Gastrocnemius medialis (tissue), 4 donors: ENCODE measurements at places on chromosomes 1 and 21. TPM values are rescaled to one million over a fixed set of nuclear protein-coding genes. Genes with fewer than 3 reads are reported as not detected.
A peak's percentile ranks its signal among the peaks of the same experiment; 100 is the strongest.

Gene ALX3
- total RNA-seq: not detected

Gene PCAT6
- total RNA-seq: not detected

Gene ZNF697
- 1.4 TPM for total RNA-seq

DNA sequence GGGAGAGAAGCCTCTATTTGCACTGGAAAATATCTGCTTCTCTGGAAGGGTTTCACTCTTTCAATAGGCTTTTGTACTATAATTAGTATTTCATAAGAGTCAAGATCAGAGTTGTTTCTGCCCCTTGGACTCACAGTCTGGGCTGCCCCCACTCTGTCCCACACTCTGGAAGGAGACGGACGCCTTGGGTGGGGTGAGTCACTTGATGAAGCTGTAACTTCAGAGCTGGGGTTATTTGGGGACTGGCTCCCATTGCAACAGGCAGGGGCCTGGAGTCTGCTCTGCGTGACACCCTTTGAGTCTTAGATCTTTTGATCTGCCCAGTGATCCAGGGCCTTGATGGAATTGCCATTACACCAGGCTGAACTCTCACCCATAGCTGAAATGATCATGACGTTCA lies 4.0 kb upstream of the KCNA10 start:
- H3K36me3 ChIP-seq: no peaks in the 10 kb centered on the region
- H3K4me1 ChIP-seq: peaks cover 8% of the 10 kb centered on the region
- H3K27ac ChIP-seq: no peak overlapping the region
- no peak overlapping the region for H3K4me3 ChIP-seq
- DNase-seq: peak; percentile 30

- H3K27me3 ChIP-seq: no peaks in the 10 kb centered on the region
- H3K4me3 ChIP-seq: no peak overlapping the region
- H3K27ac ChIP-seq: no peak overlapping the region
- DNase-seq: no peak
- H3K36me3 ChIP-seq: no peaks in the 10 kb centered on the region
- no peaks in the 10 kb centered on the region for H3K4me1 ChIP-seq
These were observed 58.3 kb upstream of the LYST start for GRCh38 chr1:235925016-235925415.

DNA sequence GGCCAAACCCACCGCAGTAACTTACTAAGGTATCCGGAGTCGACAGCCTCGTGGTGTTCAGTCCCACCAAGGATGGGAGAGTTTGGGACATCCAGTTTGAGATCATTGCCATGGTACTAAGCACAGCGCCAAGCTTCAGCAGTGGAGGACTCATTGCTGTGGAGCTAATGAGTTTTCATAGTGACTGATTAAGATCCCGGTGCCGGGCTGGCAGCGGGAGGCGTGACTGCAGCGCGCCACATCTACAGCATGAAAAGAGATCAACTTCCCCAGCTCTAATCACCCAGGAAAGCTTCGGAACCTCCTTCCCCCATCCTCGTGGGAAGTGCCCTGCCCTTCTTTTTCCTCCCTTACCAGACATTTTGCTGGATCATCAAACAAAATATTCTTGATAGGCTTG lies 149.9 kb downstream of the OLFM3 start:
- no peaks in the 10 kb centered on the region for H3K36me3 ChIP-seq
- no peak overlapping the region for H3K27ac ChIP-seq
- no peak overlapping the region for H3K4me3 ChIP-seq
- no peak for DNase-seq
- no peaks in the 10 kb centered on the region for H3K27me3 ChIP-seq
- H3K4me1 ChIP-seq: no peaks in the 10 kb centered on the region

GRCh38 chr1:27668808-27669723 lies 2.9 kb downstream of the IFI6 start:
- H3K27ac ChIP-seq: peak overlapping the region; percentile 44
- peaks cover 27% of the 10 kb centered on the region for H3K4me1 ChIP-seq
- H3K27me3 ChIP-seq: no peaks in the 10 kb centered on the region
- DNase-seq: peak; percentile 62

GRCh38 chr1:198030682-198031081 lies 113.5 kb downstream of the LHX9 start:
- H3K27me3 ChIP-seq: no peaks in the 10 kb centered on the region
- H3K4me1 ChIP-seq: no peaks in the 10 kb centered on the region
- H3K36me3 ChIP-seq: no peaks in the 10 kb centered on the region
- H3K27ac ChIP-seq: no peak overlapping the region
